ENCODE measurements at places on chromosomes 12 and 14. TPM values are rescaled to one million over a fixed set of nuclear protein-coding genes. Genes with fewer than 3 reads are reported as not detected.

GRCh38 chr14:85263916-85264675 is 265.8 kb upstream of the FLRT2 start:
- no peaks in the 10 kb centered on the region for H3K4me1 ChIP-seq
- H3K4me3 ChIP-seq, result no peak overlapping the region
- H3K27me3 ChIP-seq, result no peaks in the 10 kb centered on the region

DNA sequence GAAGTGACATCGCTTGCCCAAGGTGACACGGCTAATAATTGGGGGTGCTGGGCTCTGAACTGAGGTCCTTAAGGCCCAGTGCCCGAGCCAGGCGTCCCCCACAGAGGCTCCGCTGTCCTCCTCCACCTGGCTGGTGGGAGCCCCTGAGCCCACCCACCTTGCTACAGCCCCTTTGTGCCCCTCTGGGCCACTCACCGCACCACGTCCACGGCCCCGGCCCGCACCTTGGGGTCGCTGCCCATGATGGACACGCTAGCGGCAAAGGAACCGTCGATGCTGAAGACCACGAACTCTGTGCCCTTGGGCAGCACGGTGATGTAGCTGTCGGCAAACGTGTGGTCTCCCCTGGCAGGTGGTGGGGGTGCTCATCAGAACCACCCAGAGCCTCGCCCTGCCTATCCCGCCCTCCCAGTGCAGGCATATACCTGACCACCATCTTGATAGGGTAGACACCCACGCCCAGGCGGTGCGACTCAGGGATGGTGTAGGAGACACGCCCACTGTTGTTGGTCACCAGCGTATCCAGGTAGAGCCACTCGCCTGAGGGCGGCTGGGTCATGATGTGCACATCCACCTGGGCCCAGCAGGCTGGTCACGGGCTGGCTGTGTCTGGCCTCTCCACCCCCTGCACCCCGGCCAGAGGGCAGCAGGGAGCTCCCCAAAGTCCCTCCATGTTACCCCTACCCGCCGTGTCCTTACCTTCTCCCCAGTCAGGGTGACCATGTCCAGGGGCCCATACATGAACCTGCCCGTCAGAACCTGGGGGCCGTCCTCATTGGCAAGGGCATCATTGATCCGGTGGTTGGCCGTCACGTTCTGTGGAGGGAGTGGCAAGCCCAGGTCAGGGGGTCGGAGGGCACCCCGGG is 6.8 kb downstream of the ARL6IP4 start:
- no peak overlapping the region for H3K4me3 ChIP-seq
- H3K36me3 ChIP-seq, result no peaks in the 10 kb centered on the region
- no peak for DNase-seq
- no peak overlapping the region for H3K27ac ChIP-seq
- peaks cover 17% of the 10 kb centered on the region for H3K4me1 ChIP-seq

DNA sequence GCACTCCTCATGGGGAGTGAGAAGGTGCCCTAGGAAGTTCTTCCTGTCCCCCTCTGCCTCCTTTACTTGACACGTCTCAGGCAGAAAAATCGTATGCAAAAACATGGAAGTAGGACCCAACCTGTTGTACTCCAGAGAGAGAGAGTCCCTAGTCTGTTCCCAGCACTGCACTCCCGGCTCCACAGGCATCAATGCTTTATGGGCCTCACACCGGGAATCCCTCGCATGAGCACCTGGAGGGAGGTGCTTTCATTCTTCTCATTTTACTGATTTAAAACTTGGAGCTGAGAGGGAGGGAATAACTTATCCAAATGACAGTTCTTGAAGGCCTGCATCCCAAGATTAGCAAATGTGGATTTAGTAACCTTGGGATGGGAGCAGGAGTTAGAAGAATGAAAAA is 1101.4 kb downstream of the BCL11B start:
- no peaks in the 10 kb centered on the region for H3K36me3 ChIP-seq
- DNase-seq, result no peak
- H3K4me3 ChIP-seq, result no peak overlapping the region
- H3K4me1 ChIP-seq, result peaks cover 93% of the 10 kb centered on the region

DNA sequence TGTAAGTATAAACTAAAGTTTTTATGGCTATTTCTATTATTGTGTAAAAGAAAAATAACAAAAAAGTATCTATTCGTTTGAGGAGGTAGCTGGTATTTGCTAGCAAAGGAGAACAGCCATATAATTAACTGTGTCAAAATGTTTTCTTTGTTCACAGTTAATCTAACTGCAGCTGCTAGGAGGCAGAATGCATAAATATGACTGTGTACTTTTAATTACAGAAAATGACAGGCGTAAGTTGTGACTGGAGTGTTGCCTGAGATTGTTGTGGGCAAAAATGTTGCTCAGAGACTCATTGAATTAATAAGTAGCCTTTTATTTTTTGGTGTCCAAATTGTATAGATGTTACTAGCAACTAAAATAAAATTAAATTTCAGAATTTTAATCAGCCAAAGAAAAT is 33.5 kb downstream of the PTPRO start:
- DNase-seq, result no peak
- no peak overlapping the region for H3K4me3 ChIP-seq
- H3K27ac ChIP-seq, result no peak overlapping the region
- no peaks in the 10 kb centered on the region for H3K4me1 ChIP-seq

The SMIM41 gene
- total RNA-seq, result not detected

DNA sequence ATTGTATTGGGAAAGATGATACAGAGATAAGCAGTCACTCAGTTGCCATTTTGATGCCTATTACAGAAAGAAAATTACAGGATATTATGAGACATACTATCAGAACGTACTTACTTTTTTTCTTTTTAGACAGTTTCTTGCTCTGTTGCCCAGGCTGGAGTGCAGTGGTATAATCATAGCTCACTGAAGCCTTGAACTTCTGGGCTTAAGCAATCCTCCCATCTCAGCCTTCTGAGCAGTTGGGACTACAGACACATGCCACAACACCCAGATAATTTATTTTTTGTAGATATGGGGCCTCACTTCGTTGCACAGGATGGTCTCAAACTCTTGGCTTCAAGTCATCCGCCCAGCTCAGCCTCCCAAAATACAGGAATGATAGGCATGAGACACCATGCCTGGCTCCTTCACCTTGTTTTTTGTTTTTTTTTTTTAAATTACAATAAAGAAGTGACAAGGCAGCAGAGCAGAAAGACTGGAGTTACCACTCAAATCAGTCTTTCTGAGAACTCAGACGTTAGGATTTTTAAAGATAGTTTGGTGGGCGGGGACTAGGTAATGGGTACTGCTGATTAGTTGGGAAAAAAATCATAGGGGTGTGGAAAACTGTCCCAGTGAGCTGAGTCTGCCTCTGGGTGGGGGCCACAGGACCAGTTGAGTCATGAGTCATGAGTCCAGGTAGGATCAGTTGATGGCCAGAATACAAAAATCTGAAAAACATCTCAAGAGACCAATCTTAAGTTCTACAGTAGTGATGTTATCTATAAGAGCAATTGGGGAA is 11.5 kb upstream of the CPM start:
- no peak for DNase-seq
- no peaks in the 10 kb centered on the region for H3K27me3 ChIP-seq
- no peaks in the 10 kb centered on the region for H3K36me3 ChIP-seq
- H3K4me1 ChIP-seq, result no peaks in the 10 kb centered on the region

The SOX5 gene
- total RNA-seq, result 0.18 TPM

DNA sequence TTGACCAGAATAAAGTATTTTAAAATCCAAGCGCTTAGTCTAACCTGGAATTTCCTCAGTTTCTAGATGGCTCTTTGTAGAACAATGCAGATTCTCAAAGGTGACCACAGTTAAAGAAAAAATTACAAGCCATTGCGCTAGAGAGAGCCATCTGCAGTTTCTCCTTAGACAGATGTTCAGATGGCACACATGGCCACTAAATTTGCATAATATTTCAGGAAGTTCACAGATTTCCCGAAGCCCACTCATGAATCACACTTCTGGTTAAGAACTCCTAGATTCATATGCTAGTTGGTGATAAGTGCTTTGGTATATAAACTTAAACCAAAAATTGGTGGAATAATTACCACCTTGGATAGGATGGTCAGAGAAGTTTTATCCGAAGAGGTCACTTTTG is 749 bp downstream of the AKAP3 start:
- H3K36me3 ChIP-seq, result no peaks in the 10 kb centered on the region
- no peak for DNase-seq
- H3K27me3 ChIP-seq, result no peaks in the 10 kb centered on the region
- peaks cover 16% of the 10 kb centered on the region for H3K4me1 ChIP-seq

DNA sequence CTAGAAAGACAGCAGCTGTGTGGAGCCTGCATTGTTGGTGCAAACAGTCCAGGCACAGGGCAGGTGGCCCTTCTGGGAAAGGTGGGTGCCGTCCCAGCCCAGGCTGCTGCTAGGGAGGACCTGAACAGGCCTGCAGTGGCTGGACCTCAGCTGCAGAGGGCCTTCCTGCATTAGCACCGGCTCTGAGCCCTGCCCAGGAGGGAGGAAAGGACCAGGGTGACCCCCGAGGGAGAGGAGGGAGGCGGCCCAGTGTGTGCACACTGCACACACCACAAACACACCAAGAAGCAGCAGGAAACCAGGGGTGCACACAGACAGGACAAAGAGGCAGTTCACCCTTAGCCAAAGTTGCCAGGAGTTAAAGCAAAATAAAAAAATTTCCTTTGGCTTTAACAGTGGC is 8.0 kb upstream of the PGAM5 start:
- H3K36me3 ChIP-seq, result no peaks in the 10 kb centered on the region
- no peaks in the 10 kb centered on the region for H3K4me1 ChIP-seq
- H3K27me3 ChIP-seq, result no peaks in the 10 kb centered on the region
- no peak overlapping the region for H3K4me3 ChIP-seq

The AMDHD1 gene
- total RNA-seq, result 2.1 TPM

DNA sequence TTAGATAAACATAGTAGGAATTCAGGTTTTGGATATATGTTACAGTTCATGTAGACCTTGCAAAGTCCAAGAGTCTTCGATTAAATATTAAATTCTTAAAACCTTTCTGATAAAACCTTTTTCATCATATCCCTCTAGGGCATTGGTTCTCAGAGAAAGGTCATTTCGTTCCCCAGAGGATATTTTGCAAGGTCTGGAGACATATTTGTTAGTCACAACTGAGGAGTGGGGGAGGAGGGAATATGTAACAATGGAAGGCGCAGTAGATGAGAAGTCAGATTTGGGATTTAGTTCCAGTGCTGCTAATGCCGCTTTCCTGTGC is 5.3 kb downstream of the TMEM253 start:
- H3K4me3 ChIP-seq, result no peak overlapping the region
- H3K27ac ChIP-seq, result no peak overlapping the region
- no peaks in the 10 kb centered on the region for H3K27me3 ChIP-seq
- H3K36me3 ChIP-seq, result no peaks in the 10 kb centered on the region
- peaks cover 17% of the 10 kb centered on the region for H3K4me1 ChIP-seq

The B4GALNT1 gene
- 4.1 TPM for total RNA-seq

The GLIPR1L2 gene
- total RNA-seq, result not detected

DNA sequence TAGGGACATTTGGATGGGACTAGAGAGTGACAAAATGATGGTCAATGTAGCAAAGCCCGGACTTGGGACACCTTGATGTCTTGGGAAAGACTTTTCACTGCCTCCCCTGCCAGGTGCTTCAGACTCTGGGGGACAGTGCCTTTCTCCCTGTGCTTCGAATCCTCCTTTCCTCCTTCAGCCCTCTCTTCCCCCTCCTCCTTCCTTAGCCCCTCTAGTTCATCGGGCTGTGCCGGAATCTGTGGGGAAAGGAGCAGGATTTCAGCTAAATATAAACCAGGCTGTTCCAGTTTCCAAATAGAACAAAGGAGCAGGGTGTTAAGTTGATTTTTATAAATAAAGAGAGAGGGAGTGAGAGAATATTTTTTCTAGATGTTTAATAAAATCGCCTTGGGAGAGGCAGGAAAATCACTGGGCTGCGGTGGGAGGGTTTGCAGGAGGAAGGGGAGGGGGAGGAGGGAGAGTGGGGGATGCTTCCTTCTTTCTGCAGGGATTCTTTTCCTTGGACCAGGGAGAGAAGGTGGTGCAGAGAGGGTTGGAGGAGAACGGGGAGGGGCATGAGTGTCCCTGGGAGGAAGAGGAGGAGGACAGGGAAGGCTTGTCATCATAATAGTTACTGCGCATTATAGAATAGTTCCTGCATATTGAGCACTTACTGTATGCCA is 21.3 kb upstream of the CABP1 start:
- H3K4me3 ChIP-seq, result no peak overlapping the region
- no peaks in the 10 kb centered on the region for H3K4me1 ChIP-seq
- no peak for DNase-seq

All from CD8-positive, alpha-beta memory T cell (primary cell).